ENCODE measurements at places on chromosomes 7 and 10.
A peak's percentile ranks its signal among the peaks of the same experiment; 100 is the strongest.

DNA sequence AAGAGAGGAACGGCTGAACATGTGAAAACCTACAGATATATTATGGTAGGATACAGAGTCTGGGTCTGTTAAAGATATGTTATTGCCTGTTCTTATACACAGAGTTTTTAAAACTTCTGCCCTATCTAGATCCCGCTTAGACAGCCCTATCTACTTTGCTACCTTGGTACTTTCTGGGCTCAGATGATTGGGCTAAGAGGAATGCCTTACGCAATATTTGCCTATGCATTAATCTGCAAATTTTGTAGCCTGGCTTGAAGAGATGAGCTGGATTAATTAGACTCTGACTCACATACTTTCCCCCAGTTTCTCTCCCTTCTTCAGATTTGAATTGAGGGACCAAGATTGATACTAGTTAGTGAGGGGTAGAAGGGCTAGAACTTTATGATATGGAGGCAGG is 33.6 kb upstream of the A1CF start:
- DNase-seq, result no peak

- no peak for DNase-seq
Measured at GRCh38 chr10:33801705-33802104, 467.2 kb upstream of the NRP1 start.

- DNase-seq, result no peak
Measured at GRCh38 chr7:47905076-47905920, 43.0 kb downstream of the PKD1L1 start.

GRCh38 chr10:29900865-29901264 is 158.5 kb downstream of the JCAD start:
- DNase-seq, result no peak

- no peak for DNase-seq
Measured at GRCh38 chr10:73995035-73995358, 2.9 kb upstream of the VCL start.

DNA sequence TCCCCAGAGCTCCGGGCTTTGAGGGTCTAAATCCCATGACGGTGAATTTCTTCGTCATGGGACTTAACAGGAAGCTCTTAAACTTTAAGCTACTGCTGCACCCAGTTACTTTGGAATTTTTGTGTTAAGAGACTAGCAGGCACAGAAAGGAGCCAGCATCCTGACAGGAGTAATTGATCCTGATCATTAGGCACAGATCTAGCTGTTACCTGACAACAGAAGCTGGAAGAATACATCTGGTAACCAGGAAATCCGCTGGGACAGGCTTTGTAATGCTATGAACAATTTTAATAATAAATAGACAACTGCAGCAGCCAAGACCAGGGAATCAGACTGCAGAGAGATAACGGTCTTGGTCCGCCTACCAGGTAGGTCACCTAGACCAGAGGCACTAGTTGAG is 210.9 kb downstream of the DGKI start:
- DNase-seq, result no peak

- peak; percentile 41 for DNase-seq
Measured at GRCh38 chr10:6036861-6037321, 25.3 kb downstream of the IL2RA start.

- peak; percentile 71 for DNase-seq
Measured at GRCh38 chr10:49594594-49594993, 15.5 kb upstream of the SLC18A3 start.

GRCh38 chr10:10397906-10398305 is 619.8 kb upstream of the CELF2 start:
- DNase-seq, result no peak

DNA sequence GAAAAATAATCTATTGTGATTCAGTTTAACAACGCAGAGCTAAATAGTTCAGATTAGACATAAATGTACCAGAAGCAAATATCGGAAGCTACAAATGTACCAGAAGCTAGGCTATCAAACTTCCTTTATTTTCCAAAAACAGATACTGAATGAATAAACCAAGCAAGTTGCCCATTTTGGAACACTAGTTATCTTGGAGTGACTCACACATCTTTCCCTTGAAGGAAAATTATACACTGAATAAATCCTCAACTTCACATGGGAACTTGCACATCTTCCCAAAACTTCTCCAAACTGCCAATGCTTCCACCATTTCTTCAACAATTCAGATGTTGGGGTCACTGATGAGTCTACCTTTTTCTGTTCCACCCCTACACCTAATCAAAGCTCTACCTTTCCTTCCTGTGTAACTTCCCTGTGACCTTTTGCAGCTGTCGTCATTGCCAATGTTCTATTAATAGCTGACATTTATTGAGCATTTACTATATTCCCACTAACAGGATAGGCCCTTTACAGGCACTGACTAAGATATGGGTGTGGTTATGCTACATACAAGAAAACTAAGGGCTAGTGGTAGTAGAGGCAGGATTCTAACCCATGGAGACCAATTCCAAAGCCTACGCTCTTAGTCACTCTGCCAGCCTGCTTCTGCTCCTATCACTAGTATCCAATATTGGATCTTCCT is 22.7 kb downstream of the RELN start:
- no peak for DNase-seq

GRCh38 chr7:92627956-92628355 is 37.8 kb upstream of the FAM133B start:
- no peak for DNase-seq

- DNase-seq, result no peak
Measured at GRCh38 chr7:26637610-26638009, 226.8 kb downstream of the SKAP2 start.

DNA sequence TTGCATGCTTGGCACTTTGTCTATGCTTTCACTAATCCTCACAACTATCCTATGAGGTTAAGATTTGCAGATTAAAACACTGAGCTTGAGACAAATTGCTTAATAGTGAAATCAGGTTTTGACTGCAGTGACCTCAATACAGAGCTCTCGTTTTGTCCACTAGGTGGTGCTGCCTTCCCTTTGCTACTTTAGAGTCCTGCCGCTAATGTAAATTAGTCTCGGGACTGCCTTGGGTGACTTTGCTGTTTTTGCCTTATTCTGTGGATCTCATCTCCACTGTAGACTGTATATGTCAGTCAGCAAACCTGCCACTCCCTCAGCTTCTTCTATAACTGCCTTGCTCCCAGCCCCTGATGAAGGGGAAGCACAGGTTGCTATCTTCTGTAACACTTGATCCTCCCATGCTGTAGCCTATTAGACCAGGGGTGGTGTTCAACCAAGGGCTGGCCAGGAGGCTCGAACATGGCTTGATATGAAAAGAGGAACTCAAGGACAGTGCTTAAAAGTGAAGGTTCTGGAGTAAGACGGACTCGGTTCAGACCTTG is 26.0 kb downstream of the ASB4 start:
- peak; percentile 26 for DNase-seq

- DNase-seq, result peak; percentile 57
Measured at GRCh38 chr7:27901028-27901760, 161.2 kb downstream of the TAX1BP1 start.

DNA sequence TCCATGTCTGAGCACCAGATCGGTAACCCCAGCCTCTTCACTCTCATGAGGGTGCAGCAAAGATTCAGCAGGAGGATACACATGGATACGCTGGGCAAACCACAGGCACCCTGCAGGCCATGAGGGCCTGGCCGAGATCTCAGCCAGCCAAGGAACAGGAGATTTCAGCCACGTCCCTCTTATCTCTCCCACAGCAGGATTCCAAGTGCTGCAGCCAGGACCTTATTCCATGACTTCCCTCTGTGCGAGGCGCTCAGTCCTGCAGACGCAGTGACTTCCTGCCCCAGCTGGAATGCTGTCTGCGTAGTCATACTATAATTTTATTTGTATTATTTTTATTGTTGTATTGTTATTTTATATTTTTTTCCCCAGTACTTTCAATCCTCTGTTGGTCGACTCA is 66.8 kb downstream of the PTPRN2 start:
- DNase-seq, result no peak

DNA sequence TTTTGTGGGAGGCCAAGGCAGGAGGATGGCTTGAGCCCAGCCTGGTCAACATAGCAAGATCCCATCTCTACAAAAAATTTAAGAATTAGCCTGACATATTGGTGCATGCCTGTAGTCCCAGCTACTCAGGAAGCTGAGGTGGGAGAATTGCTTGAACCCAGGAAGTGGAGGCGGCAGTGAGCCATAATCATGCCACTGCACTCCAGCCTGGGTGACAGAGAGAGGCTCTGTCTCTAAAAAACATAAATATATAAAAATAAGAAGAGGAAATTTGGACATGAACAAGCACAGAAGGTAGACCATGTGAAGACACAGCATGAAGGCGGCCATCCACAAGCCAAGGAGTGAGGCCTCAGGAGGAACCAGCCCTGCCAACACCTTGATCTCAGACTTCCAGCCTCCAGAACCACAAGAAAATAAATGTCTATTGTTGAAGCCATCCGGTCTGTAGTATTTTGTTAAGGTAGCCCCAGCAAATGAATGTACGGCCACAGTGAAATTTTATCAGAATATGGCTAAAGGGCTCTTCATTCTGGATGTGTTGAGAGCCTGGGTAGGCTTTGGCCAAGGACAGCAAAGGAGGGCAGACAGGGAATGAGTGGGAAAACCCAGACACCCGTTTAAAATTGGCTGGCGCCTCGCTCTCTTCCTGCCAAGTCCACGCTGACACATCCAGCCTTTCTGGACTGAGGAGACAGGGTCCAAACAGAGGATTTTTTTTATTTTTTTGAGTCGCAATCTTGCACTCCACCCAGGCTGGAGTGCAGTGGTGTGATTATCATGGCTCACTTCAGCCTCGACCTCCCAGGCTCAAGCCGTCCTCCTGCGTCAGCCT is 12.9 kb upstream of the GRID2IP start:
- DNase-seq, result no peak

DNA sequence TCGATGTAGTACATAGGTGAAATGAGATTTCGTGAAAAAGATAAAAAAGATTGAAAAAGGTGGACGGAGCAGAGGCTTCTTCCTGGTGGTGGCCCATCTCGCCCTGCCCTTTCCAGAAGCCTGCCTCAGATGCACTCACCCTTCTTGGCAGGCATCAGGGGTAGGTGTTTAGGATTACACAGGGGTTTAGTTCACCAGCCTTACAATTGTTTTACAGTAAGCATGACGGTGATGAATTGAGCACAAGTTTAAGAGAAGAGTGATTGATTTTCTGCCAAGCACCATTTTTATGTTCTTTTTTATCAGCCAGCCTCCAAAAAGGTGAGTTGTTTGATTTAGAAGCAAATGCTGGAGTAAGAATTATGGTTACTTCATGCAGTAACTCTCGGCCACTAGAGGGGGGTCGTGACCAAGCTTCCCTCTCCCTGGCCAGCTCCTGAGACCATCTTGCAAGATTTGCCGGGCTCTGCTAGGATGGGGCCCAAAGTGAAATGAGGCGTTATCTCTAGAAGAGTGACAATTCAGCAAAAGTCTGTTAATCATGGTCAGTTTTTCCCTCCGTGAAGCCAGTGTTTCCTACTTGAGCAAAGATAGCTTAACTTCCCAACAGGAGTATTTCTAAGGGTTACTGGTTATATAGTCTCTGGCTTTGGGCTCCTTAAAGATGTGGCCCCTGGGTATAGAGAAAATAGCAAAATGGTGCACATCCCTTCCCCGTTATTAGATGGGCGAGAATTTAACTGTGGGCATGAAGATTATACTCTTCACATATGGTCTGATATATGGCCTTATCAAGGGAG is 228.8 kb downstream of the BMPER start:
- DNase-seq, result peak; percentile 21

- no peak for DNase-seq
Measured at GRCh38 chr10:14365266-14365665, 34.5 kb upstream of the FRMD4A start.

- no peak for DNase-seq
Measured at GRCh38 chr7:127741764-127742375, 89.9 kb downstream of the SND1 start.

GRCh38 chr7:143882020-143882603 is 19.9 kb downstream of the TCAF1 start:
- DNase-seq, result peak; percentile 25

DNA sequence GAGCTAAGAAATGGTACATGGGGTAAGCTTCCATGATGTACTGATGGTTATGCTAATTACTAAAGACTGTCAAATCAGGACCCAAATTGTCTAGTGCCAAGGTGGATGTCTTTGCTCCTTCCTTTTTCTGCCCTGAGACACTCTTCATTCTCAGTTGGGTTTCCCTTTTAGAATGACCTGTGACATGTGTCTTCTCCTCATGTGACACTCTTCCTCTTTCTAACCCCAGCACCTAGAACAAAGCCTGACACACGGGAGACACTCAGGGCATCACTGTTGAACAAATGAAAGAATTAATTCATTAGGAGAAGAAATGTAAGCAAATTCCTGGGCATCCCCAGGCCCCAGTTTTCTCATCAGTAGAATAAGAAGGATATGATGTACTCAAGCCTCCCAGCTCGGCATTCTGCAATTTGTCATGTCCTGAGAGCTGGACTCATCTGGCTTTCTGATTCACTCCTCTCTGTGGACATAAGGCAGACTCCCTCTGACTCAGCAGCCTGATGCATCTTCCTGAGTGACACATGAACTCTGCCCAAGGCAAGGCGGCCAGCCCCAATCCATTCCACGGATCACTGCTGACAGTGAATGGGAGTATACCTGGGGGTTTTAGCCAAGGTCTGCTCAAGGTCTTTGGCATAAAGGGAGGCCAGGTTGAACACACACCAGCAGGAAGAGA is 473.8 kb downstream of the KCNMA1 start:
- DNase-seq, result no peak

DNA sequence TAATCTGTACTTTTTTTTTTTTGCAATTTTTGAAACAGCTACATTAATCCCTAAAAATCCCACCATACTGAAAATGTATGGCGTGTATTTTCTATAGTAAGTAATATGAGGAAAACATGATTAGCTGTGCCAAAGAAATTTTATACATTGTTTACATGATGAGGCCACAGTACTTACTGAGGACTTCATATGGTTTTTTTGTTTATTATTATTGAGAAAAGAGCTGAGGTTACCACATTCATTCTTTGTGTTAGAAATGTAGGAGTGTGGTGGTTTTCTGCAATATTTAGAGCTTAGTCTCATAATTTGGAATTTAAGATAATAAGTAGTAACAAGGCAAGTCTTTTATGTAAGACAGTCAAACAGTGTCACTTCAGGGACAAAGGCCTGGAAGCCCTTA is 45.1 kb downstream of the SLC25A40 start:
- DNase-seq, result no peak

GRCh38 chr10:104441329-104442000 is 87.8 kb downstream of the CFAP58 start:
- DNase-seq, result no peak

GRCh38 chr7:148723166-148723559 is 24.5 kb downstream of the CUL1 start:
- no peak for DNase-seq

DNA sequence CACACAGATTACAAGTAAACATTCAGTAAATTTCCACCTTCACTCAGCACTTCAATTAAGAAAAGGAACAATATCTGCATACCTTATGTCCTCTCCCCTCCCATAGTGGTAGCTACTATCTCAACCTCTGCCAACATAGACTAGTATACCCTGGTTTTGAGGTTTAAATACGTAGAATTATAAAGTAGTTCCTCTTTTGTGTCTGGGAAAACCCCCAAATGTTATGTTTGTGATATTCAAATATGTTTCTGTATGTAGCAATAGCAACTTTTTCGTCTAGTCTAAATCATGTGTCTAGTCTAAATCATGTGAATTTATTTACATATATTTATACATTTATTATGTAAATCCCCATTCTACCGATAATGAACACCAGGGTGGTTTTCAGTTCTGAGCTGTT is 13.2 kb upstream of the CAMK2B start:
- no peak for DNase-seq
